ENCODE measurements at places on chromosomes 1 and 21.

- DNase-seq = no peak
Observed at GRCh38 chr1:40769815-40770214, 13.8 kb upstream of the KCNQ4 start.

GRCh38 chr1:173084292-173084691, 33.6 kb upstream of the TNFSF18 start:
- DNase-seq = no peak

DNA sequence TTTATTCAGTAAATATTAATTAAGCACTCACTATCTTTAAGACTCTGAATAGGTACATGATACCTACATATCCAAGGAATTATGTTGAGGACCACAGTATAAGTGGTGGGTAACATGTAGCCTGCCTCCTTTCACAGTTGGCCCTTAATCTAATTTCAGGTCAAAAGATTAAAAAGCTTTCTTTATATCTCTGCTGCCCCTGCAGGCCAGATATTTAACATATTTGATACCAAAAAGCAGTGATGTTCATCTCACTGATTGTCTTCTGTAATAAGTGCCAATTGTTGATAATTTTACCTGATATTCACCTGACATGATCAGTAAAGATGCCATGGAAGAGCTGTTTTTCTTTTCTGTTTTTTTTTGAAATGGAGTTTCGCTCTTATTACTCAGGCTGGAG, 36.5 kb downstream of the RLF start:
- DNase-seq = no peak

DNA sequence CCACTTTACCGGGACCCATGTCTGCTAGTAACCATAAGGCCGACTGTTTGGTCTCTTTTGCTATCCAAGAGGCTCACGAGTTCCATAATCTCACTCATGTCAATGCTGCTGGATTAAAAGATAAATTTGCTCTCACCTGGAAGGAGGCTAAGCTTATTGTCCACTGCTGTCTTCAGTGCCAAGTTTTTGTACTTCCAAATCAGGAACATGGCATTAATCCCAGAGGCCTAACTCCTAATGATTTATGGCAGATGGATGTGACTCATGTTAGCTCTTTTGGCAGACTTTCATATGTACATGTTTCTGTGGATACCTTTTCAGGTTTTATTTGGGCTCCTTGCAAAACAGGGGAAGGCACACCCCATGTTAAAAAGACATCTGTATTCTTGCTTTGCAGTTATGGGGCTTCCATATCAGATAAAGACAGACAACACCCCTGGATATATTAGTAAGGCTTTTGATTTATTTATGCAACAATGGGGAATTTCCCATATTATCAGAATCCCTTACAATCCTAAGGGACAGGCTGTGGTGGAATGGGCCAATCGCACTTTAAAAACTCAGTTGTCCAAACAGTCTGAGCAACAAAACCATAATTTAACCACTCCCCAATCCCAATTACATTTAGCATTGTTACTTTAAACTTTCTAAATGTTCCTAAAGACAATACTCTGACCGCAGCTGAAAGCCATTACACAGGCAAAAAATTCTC, 162.7 kb downstream of the IER5 start:
- DNase-seq = no peak

- DNase-seq = no peak
Observed at GRCh38 chr1:222257027-222257426, 290.9 kb downstream of the HHIPL2 start.

GRCh38 chr1:236890152-236891056, 95.3 kb downstream of the MTR start:
- DNase-seq = no peak
